Stimulated activated CD4-positive, alpha-beta T cell treated with anti-CD3 and anti-CD28 coated beads, Interleukin-2, amount 100 ng/mL, for 48 hours (primary cell): ENCODE measurements at places on chromosomes 6 and 20.

DNA sequence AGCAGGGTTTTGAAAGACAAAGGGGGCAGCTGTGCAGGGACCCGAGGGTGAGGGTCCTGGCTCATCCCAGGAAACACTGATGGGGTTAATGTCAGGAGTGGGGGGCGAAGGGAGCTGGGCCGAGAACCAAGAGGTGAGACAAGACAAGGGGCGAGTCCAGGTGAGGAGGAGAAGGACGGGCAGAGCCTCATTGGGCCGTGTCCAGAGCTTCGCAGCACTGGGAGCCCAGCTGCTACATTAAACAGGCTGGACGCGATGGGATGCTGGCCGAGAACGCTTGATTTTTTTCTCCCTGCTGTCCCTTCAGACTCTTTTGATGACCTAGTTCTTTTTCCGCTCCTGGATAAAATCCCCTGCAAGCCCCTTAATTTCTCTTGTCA lies 172.8 kb upstream of the SNX9 start:
- no peak for DNase-seq

GRCh38 chr6:47098570-47098993 lies 56.5 kb upstream of the ADGRF1 start:
- DNase-seq = no peak

- DNase-seq = no peak
Observed at GRCh38 chr6:20409427-20409971, 7.8 kb downstream of the E2F3 start.

GRCh38 chr6:8025191-8025590 lies 39.0 kb downstream of the BLOC1S5 start:
- no peak for DNase-seq

DNA sequence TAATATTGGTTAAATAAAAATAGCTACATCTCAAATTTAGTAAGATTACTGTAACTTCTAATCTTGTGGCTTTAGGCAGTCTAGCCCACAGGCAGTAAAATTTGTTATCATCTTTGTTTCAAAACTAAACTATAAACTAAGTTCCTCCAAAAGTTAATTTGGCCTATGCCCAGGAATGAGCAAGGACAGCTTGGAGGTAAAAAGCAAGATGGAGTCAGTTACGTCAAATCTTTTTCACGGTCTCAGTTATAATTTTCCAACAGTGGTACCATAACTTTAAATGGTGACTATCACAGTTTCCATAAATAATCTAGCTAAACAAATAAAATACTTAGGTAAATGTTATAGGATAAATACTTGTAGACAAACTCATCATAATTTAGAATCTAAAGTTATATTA lies 63.0 kb downstream of the AGPAT4 start:
- no peak for DNase-seq

DNA sequence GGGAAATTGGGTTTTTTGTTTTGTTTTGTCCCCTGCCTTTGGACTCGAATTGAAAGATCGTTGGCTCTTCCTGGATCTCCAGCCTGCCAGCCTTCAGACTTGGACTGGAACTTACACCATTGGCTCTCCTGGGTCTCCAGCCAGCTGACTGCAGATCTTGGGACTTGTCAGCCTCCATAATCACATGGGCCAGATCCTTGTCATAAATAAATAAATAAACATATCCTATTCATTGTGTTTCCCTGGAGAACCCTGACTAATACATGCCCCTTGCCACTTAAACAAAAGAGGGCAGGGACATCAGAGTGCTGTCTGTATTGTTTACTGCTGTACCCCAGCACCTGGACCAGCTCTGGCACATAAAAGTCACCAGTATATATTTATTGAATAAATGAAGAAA lies 101.5 kb downstream of the CAP2 start:
- DNase-seq = no peak
